ENCODE measurements at places on chromosomes 2 and 18.

DNA sequence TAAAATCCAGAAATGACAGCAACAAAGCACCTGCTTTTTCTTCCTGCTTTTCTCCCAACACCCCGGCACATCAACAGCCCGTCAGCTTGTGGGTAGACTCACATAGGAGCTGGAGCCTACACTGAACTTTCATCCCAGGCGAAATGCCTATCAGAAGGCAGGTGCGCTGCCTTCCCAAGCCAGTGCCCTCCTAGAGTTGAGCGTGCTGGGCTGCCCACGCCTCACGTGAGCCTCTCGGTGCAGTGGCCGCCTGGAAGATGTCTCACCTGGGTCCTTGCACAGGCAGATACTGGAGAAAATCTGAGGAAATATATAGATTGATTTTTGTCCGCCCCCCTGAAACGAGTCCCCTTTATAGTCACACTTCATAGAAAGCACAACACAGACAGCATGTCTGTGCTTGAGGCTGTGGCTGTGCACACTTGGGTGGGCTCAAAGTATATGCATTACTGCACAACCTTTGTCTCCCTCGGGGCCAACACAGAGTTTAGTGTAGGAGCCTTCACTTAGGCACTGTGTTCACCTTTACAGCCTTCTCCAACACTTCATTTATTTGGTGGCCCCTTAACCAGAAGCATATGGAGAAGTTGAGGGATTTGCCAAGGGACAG lies 112.5 kb downstream of the SMAD7 start:
- no peak for DNase-seq

- DNase-seq: no peak
Observed at GRCh38 chr2:219881851-219882250, 254.4 kb downstream of the SLC4A3 start.

DNA sequence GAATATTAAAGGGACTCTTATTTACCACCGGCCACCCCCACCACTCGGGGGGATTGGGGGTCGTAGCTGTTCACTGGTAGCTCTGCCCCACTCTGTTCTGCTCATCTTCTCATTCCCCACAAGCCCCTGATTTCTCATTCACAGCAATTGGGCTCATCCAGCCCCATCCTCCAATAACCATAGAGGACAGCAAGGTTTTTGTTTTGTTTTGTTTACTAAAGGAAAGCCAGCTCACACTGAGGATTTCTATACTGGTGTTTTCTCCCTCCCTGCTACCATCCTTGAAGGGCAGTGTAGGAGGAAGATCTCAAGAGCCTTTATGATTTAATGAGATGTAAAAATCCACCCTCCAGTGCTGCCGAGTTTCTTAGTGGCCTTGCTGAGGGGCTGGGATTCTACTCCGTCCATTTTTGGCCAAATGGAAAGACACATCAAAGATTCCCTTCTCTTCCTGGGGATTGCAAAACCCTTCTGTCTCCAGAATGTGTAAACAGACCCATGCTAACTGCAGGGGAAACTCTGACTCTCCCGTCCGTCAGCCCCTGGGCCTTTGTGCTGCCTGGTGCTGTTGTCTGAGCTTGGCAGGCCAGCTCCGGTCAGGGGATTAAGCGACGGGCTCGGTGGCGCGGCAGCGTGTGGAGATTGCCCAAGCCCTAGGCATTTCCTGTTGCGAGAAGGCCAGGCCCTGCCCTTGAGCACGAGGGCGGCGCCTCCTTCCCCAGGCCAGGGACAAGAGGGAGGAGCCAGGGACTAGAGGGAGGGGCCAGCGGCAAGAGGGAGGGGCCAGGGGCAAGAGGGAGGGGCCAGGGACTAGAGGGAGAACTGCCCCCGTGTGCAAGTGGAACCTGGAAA lies 165.0 kb downstream of the ANTXR1 start:
- no peak for DNase-seq

GRCh38 chr2:95329401-95329800 lies 32.3 kb downstream of the KCNIP3 start:
- DNase-seq: no peak

- no peak for DNase-seq
Observed at GRCh38 chr18:492451-492850, 8.1 kb downstream of the COLEC12 start.

DNA sequence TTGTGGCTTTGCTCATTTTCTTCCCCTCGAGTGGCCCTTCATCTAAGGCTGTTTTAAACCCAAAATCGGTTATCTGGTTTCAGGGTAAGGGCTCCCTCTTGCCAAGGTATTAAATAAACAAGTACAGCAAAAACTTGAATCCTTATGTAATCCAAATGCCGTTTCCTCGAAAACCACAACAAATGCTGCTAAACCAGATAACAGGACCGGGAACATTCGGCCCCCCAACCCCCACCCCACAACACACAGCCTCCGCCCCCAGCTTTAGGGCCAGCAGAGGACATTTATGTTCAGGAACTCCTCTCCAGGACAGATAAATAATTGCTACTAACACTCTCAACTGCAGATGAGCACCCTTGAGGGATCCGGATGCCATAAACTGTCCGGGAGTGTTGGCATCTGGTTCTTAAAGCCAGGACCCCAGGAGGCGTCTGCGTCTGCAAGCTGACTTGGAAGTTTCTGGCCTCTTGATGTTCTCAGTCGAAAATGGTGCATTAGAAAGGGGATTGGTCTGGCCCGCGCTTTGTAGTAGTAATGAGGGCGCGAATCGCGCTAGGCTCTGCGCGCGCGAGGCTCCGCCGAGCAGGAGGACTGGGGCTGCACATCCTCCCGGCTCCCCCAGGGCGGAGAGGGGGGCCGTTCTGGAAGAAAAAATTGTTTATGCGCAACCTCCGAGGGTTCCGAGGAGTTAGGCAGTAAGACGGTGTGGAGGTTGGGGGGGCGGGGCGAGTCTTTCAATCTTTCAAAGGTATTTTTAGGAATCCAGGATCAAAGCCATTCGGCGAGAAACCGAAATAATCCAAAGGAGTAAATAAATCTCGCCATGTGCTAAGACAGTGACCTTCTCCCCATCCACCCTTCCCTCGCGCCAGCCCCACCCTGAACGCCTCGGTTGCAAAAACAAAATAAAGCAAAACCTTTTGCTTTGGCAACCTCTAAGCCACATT lies 3.9 kb upstream of the ID2 start:
- no peak for DNase-seq

GRCh38 chr2:235270956-235271355 lies 222.9 kb upstream of the AGAP1 start:
- DNase-seq: no peak

DNA sequence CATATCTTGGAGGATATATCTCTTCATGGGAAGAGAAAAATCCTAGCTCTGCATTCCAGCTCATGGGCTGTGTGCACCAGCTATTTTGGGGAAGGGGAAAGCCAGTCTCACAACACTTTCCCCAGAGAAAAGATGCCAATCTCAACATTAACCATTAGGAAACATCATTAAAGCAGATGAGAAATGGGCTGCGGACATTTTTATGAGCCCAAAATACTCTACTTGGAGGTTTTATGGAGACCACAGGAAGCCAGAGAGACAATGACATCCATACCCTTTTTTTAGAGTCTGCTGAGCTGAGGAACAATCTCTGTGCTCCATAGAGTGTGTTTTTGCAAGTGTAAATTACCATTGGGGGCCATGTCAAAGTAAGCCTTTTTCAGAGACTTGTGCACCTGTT lies 213.7 kb downstream of the TRIB2 start:
- DNase-seq: no peak

GRCh38 chr2:143034292-143035074 lies 94.7 kb upstream of the ARHGAP15 start:
- peak; percentile 11 for DNase-seq

- no peak for DNase-seq
Observed at GRCh38 chr2:237350070-237350469, 63.9 kb downstream of the COL6A3 start.

DNA sequence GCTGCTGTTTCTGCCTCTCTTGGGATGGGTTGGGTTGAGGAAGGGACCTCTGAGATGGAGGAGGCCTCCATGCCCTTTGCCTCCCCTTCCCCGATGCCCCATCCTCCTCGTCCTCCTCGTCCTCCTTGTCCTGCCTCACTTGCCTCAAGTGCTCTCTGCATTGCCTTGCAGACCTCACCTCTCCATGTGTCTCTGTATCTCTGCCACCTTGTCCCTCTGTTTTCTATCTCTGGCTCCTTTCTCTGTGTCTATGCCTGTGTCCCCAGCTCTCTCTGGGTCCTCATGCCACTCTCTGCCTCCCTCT lies 87.5 kb downstream of the MCFD2 start:
- DNase-seq: no peak

GRCh38 chr2:212147921-212148513 lies 390.6 kb downstream of the ERBB4 start:
- DNase-seq: no peak

GRCh38 chr2:183359867-183360266 lies 235.6 kb downstream of the NUP35 start:
- DNase-seq: no peak

GRCh38 chr2:54815148-54815539 lies 91.7 kb downstream of the EML6 start:
- no peak for DNase-seq

GRCh38 chr2:213723041-213723560 lies 438.8 kb downstream of the SPAG16 start:
- no peak for DNase-seq

GRCh38 chr18:6621437-6621836 lies 108.1 kb upstream of the ARHGAP28 start:
- DNase-seq: no peak
